Activated CD4-positive, alpha-beta T cell treated with anti-CD3 and anti-CD28 coated beads, Interleukin-10, Interleukin-2, amounts not matched to agents 100 ng/mL and 50 ng/mL, durations not matched to agents 16 hours and 8 hours (primary cell): ENCODE measurements at places on chromosomes 13 and 19.

DNA sequence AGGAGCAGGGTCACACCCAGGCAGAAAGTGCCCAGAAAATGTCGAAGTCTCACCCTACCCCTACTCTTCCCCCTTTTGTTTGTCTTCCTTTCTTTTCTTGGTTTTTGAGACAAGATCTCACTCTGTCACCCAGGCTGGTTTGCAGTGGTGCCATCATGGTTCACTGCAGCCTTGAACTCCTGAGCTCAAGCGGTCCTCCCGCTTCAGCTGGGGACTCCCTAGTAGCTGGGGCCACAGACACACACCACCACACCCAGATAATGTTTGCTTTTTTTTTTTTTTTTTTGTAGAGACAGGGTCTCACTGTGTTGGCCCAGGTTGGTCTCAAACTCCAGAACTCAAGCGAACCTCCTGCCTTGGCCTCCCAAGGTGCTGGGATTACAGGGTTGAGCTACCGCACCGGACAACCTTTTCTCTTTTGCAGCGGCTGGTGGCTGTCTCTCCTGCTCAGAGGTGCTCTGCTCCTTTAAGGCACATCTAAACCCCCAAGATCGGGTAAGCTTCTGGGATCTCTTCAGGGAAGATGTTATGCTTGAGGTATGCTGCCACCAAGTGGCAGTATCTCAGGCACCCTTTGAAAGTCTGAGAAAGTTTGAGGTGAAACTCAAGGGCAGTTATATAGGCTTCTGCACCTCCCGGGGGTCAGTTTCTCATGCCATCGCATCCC, 22.4 kb upstream of the EBI3 start:
- peak; percentile 17 for DNase-seq

- no peak for DNase-seq
Observed at GRCh38 chr13:111526922-111527321, 206.5 kb downstream of the TEX29 start.

GRCh38 chr19:4993683-4994082, 24.8 kb downstream of the KDM4B start:
- DNase-seq: no peak

DNA sequence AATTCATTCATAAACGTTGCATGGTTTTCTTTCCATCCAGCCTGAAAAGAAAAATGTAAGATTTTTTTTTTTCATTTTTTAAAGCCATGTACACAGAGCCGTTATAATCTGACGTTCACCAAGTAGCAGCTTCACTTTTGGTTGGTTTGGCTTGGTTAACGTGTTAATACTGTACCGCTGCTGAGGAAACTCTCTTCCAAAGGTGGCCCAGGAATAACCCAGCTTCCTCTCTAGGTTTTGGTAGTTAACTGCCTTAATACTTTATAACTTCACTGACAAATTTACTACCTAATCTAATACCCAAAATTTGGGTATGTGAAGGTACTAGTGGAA, 1.7 kb downstream of the INTS6 start:
- no peak for DNase-seq

GRCh38 chr19:572743-573518, 535 bp downstream of the BSG start:
- DNase-seq: peak; percentile 27

DNA sequence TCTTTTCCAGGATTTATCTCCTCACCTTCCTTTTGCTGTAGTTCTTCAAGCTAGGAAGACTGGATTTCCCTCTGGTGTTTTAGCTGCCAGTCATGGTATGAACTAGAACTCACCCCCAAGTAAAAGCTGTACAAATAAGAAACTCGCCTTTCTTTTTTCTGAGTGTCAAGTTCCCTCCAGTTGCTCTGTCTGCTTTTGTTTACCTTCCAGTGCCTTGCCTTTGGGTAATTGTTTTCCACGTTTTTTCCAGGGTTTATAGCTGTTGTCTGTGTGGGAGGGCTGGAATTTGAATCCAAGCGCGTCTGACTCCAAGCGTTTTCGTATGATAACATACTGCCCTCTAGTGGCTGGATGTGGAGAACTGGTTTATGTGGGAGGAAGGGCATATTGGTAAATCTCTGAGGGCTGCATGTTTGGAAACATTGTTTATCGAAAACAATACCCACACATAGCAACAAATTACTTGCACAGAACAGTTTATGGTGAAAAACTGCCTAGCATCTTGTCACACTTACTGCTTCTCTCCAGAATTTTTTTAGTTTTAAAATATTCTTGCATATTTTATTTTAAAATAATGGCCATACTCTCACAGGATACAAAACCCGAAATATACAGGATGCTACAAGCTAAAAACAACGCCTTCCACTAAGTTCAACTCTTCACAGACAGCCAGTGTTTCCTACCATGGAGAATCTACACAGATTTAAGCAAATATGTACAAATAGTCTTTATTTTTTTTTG, 19.2 kb downstream of the RCN3 start:
- DNase-seq: peak; percentile 84
